ENCODE measurements at places on chromosomes 2 and 18.

GRCh38 chr2:16255120-16255519 is 314.8 kb downstream of the MYCN start:
- DNase-seq = no peak

- no peak for DNase-seq
Observed at GRCh38 chr2:75142081-75142480, 57.2 kb downstream of the TACR1 start.

GRCh38 chr2:102193074-102193473 is 6.3 kb downstream of the IL1RL2 start:
- peak; percentile 18 for DNase-seq

DNA sequence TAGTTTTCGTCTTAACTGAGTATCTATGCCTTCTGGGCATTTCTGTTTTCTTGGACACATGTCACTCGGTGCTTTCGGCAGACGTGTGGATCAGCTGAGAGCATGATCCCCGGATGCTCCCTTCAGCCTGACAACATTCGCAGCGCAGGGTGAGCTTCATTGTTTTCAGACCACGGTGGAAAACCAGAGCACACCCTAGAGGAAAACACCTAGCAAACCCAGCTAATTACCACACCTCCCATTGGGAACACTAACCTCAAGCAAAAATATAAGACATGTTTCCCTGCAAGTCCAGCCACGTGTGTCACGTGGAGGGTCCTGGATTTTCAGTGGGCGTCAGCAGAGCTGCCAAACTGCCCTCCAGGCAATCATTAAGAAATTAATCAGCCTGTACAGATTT is 31.0 kb downstream of the ANKRD29 start:
- no peak for DNase-seq

DNA sequence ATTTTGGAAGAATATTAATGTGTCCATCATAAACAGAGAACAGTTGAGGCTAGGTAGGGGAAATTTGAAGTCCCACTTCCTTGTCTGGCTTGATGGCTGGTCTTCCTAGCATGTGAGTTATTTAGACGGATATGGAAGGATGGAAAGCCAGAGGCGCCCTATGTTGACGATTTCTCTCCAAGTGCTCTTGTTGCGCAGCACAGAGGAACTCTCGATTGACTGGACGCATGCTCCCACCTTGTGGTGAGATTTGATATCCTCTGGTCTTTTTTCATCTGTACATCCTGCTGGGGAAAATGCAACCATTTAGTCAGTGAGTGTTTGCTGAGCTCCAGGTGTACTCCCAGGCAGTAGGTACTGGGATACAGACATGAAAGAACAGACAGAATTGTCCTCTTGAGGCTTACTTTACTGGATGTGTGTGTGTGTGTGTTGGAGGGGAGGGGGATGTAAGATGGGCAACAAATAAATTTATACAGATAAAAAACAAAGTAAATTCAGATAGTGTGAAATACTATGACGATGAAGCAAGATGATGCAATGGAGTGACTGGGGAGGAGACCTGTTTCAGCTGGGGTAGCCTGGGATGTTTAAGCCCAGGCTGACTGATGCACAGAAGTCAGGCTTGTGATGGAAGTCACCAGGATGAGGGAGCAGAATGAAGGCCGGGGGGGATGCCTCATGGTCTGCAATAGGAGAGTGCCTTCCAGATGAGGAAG is 137.2 kb downstream of the TRIM43 start:
- DNase-seq = peak; percentile 83

GRCh38 chr2:128505150-128505490 is 186.5 kb upstream of the HS6ST1 start:
- DNase-seq = no peak

DNA sequence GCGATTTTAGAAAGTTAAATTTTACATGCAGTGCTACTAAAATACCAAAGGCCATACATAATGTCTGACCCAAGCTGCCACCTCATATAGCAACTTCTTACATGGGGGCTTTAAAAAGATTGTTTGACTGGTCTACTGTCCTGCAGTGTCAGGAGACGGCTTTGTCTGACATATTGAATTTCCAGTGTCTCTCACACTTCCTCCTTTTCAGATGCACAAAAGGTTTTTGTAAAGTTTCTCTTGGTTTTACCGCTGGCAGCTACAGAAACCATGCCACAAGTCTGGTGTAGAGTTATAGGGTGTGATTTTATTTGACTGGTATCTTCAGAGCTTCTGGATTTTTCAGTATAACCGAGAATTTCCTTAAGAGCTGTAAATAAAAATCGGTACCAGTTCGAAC is 1.1 kb upstream of the ASAP2 start:
- DNase-seq = no peak

- DNase-seq = no peak
Observed at GRCh38 chr18:44495151-44495550, 185.5 kb upstream of the SETBP1 start.
